ENCODE measurements at places on chromosomes 11 and 22.

- DNase-seq = no peak
Observed at GRCh38 chr11:47560426-47560825, 5.0 kb upstream of the PTPMT1 start.

DNA sequence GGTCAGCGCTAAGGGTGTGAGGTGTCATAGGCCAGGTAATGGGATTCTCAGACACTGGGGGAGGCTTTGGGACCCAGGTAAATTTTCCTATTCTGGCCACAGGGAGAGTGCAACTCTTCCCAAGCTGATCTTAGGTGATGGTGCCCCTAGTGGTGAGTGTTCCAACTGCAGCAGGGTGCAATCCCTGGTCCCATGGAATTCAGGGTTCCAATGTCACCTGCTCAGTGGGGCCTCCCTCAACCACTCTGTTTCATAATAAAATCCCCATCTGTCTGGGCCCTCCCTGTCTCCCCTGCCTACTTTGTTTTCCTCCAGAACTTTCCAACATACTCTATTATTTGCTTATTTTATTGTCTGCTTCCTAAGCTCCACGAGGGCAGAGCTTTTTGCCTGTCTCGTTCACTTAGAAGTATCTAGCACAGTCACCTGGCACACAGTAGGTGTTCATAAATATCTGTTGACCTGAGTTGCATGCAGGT lies 2.9 kb upstream of the SGSM1 start:
- DNase-seq = peak; percentile 8

DNA sequence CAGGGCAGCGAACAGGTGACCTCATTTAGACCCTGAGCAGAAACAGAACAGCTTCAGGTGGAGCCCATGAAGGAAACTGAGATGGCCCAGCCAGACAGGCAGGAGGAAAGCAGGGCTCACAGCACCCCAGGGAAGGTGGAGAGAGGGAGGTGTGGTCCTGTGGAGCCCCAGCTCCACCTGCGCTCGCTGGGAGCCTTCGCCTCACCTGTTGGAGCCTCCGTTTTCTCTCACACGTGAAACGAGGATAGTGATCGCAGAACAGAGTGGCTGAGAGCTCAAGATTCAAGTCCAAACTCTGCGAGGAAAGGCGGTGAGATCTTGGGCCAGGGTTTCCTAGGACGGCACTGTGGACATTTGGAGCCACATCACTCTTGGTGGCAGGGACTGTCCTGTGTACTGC lies 8.6 kb upstream of the CERK start:
- DNase-seq = no peak

DNA sequence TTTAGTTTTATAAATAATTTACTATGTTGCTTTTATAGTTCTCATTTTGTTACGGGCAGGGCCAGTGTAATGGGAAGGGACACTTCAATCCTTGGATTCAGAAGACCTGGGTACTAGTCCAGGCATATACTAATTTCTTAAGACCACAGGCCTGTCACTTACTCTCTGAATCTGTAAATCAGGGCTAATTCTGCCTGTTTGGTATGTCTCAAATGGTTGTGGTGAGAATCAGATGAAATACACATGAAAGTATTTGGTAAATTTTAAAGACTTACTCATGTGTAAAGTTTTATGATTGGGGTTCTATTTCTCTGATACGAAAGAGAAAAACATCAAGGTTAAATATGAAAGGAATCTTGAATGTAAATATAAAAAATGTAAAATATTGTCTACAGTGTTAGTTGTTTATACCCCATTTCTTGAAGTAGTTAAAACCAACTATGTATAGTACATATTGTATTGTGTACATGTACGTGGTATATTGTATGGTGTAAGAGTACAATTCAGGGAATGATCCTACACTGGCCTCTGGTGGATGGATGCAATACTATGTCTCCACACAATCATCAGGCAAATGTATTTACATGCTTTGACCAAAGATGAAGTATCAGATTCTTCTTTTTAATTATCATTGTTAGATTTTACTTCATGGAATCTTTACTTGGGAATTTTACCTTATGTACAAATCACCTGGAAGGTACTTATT lies 24.5 kb upstream of the RAG2 start:
- DNase-seq = no peak

GRCh38 chr11:68412593-68413475 lies 47.7 kb upstream of the PPP6R3 start:
- DNase-seq = no peak

DNA sequence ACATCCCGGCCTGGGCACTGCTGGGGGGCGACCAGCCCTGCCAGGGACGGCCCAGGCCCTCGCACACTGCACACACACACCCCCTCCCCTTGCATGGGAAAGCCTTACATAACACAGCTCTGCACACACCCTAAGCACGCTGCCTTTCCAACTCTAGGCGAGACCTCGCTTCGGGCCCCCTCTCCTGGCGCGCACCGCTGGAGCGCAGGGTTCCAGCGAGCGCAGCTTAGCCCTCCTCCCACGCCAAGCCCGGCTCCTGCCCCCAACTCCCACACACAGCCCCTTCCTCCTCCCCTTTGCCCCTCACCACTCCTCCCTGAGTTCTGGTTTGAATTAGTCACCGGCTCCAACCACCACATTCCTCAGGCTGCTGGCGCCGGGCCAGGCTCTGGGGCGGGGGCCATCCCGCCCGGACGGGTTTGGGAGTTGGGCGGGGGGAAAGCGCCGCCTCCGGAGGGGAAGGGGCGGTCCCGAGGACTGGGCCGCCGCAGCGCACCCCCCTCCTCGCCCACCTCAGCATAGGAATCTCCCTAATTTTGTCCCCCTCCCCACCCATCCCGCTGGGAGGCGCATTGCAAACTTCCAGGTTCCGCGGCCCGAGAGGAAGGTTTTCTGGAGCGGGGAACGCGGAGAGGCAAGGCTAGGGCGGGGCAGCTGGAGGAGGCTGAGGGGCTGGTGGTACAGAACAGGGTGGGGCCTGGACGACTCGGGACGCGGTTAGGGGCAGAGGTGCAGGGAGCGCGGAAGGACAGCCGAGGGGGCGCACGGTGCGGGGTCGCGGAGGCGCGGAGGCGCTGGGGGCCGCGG lies 966 bp downstream of the AHNAK start:
- DNase-seq = no peak
